ENCODE measurements at places on chromosomes 7 and 10.

- DNase-seq = no peak
Observed at GRCh38 chr7:67453580-67454380, 457.1 kb downstream of the TYW1 start.

GRCh38 chr10:48504141-48504885, 100.6 kb downstream of the ARHGAP22 start:
- DNase-seq = no peak

GRCh38 chr7:20998309-20998708, 211.6 kb upstream of the SP8 start:
- no peak for DNase-seq

GRCh38 chr10:114100848-114101741, 57.4 kb downstream of the ADRB1 start:
- DNase-seq = no peak

GRCh38 chr10:60513281-60513680, 123.6 kb upstream of the ANK3 start:
- no peak for DNase-seq

GRCh38 chr7:81187753-81188152, 268.9 kb upstream of the SEMA3C start:
- DNase-seq = no peak

GRCh38 chr10:70918851-70919530, 30.6 kb upstream of the PCBD1 start:
- DNase-seq = no peak

- DNase-seq = peak; percentile 54
Observed at GRCh38 chr10:46268076-46268881, 18.5 kb upstream of the ANTXRL start.

DNA sequence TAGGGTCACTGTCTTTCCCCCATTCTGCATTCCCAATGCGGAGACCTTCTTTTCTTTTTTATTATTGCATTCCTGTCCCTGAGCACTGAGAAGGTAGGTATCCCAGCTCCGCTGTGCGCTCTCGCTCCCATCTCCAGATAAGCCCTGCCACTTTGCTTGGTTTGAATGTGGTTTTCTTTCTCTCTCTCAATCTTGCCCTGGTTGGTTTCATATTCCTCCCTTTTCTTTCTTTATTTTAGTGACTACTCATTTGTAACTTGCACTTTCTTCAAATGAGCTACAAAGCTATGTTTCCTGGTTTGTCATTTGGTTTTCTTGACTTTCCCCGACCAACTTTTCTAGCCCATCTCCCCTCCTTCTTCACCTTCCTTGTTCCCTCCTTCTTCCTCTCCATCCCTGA, 29.0 kb upstream of the HSPB1 start:
- DNase-seq = no peak

GRCh38 chr7:116464375-116464774, 35.2 kb upstream of the CAV2 start:
- DNase-seq = no peak

DNA sequence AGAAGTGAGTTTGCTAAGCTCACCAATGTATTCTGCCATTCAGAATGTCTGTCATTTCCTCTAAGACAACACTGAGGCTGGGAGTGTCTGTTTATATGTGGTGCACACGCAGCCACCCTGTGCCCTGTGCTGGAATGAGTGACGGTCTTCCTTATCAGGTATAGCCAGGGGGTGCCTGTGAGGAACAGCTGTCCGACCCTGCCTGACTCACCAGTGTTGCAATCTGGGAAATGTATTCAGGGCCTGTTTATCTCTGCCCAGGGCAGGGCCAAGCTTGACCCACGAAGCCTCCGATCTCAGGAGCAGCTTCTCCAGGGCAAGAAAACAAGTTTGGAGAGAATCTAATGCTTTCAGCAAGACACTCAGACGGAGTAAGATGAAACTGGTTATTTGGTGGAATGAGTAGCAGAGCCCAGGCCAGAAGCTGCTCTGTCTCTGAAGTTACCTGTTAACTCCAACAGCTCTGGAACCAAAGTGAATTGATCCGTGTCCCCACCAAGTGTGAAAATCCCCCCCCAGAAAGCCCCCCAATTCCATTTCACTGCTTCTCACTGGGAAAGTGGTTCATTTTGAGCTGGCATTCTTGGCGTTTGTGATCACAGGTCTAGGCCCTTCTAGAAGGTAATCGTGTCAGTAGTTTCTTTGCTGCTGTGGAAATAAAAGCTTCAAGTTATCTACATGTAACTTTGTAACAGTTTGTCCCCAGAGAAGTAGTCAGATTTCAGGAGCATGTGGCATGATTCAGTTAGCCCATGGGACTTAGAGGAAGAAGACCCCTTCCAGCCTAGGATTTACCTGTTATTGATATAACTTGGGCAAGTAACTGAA, 6.1 kb upstream of the UBE2H start:
- DNase-seq = no peak

DNA sequence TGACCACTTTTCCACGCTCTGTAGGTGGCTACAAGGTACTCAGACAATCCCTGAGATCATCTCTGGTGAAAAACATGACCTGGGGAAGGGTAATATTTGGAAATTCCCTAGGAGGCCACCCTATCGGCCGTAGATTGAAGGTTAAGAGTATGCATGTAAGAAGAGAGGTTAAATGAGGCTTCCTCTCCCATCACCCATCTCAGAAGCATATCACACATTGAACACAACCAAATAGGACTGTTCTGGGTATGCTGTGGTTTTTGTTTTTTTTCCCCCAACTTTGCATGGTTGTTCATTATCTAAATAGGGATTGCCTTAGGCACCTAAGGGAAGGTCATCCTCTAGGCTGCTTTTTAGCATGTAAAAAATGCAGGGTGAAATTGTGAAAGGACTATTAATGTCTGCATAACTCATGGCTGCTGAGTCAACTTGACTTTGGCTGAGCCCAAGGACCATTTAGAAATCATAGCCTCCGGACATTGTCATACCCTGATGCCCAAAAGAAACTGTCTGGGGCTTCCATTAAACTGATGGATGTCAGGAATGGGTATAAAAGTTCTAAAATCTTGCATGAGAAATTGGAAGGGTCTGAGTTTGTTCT, 24.7 kb upstream of the ST8SIA6 start:
- no peak for DNase-seq

- DNase-seq = no peak
Observed at GRCh38 chr10:92091965-92092364, 168.4 kb downstream of the BTAF1 start.

GRCh38 chr7:65475734-65476319, 102.2 kb downstream of the ZNF92 start:
- no peak for DNase-seq

DNA sequence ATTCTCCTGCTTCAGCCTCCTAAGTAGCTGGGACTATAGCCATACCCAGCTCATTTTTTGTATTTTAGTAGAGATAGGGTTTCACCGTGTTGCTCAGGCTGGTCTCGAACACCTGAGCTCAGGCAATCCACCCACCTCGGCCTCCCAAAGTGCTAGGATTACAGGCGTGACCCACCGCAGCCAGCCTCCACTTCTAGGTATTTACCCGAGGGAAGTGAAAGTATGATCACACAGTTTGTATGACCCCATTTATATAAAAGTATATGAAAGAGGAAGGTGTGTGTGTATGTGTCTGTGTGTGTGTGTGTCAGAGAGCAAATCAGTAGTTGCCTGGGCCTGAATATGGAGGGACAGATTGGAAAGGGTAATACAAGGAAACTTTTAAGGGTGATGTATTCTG, 2.0 kb upstream of the PURB start:
- no peak for DNase-seq

- no peak for DNase-seq
Observed at GRCh38 chr7:78284945-78285344, 486.4 kb downstream of the PHTF2 start.

DNA sequence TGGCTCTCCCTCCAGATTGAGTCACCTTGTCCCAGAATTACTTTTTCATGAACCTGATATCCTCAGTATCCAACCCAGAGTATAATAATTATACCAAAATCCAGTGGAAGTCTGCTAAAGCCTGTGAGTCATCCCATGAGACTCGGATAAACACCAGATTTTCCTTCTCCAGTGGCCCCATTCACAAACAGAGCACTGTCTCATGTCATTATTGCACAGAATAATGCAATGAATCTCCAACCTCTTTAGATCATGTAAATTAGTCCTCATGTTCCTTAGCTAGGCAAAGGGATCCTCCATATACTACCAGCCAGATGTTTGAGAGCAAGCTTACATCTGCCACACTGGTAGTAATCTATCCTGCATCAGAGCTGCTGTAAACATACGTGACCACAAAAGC, 89.0 kb downstream of the AMPH start:
- DNase-seq = no peak

GRCh38 chr10:25076506-25077177, 60.2 kb downstream of the THNSL1 start:
- DNase-seq = no peak
